ENCODE measurements at places on chromosomes 3 and 15.

GRCh38 chr3:86787091-86787490 lies 203.9 kb downstream of the VGLL3 start:
- DNase-seq, result no peak

DNA sequence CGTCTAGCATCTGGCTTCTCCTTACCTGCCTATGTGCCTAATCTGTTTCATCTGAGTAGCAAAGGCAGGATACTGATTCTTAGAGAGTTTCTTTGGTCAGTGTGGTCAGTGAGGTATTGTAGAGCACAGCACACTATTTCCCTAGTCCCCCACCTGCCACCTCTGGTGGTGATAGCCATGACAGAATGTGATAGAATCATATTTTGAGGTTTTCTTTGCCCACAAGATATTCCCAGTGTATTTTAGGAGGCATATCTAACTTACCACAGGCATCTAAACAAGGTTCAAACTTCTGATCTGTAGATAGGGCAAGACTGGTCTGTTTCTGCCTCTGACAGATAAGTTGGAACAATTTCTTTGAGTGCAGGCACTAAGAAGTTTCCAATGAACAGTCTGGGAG lies 188.0 kb downstream of the SOX2 start:
- DNase-seq, result no peak

GRCh38 chr15:56369234-56369633 lies 4.0 kb downstream of the TEX9 start:
- DNase-seq, result no peak

DNA sequence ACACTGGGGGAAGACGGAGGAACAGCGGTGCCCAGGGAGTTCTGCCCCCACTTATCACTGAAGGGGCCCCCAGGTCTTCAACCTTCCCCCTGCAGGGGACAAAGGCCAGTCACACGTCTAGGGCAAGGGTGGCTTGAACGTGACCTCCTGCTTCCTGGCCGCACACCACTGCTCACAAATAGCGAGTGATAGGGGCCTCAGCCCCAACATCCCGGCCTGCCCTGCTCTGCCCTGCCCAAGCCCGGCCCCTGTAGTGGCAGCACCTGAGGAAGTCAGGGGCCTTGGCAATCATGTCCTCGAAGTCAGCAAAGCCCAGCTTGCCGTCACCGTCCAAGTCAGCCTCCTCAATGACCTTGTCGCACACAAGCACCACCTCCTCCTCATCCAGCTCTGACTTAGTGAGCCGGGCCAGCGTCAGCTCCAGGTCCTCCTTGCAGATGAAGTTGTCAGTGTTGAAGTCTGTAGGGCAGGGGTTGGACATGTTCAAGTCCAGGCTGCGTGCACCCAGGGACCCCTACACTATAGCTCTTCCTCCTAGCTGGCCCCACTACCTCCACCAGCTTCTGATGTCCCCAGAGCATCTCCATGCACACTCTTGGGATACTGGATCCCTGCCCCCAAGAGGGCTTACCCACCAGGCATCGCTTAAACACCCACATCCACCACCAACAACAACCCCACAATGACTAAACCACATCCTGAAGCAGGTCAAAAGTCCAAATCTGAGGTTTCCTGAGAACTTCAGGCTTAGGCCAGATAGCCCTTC lies 13.3 kb downstream of the SH2D7 start:
- DNase-seq, result no peak

GRCh38 chr15:69561071-69561784 lies 108.6 kb downstream of the RPLP1 start:
- no peak for DNase-seq

- no peak for DNase-seq
Observed at GRCh38 chr3:197312431-197312830, 14.0 kb upstream of the DLG1 start.

DNA sequence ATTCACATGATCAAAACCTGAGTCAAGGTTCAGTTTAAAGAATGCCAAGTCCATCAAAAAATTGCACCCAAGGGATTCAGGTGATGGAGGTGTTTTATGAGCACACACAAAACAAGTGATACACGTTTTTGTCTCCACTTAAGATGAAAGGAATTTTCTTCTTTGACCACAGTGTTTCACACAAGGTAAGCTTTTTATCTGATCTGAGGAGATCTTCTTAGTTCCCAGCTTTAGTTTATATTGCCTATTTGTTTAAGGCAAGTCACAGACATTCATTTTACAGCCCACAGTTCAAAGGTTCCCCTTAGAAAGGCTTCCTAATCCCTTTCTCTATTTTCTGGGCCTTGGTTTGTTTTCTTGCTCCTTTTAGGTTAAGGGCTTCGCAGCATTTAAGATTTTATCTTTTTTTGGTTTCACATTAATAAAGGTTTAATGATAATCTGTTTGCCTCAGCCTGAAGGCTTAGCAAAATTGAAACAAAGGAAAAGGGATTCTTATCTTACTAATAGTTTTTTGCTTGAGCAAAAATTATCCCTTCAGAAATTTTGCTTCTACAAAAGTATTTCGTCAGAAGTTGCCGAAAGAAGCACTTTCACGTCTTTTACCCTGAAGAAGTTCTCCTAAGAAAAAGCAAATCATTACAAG lies 420.5 kb upstream of the NAALADL2 start:
- DNase-seq, result no peak

DNA sequence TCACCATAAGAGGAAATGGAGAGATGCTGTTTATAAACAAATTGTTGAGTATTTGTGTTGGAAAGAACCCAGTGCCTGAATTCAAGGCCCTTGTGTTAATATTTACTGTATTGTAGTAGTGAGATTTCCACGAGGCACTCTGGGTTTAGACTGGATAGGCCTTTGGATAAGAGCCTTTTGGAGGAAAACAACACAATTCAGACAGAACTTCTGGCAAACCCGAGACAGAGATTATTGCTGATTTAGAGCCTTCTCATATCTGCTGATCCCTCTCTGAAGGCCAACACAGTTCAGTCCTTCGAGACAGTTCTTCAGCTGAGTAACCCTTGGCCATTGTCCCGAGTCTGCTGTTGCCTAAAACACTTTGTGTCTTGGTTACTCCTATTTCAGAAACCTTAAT lies 55.7 kb downstream of the LMCD1 start:
- no peak for DNase-seq

Data from stimulated activated CD8-positive, alpha-beta memory T cell treated with anti-CD3 and anti-CD28 coated beads, Interleukin-7, amount 100 ng/mL, for 24 hours (primary cell).